ENCODE measurements at places on chromosomes 5 and 9.

GRCh38 chr5:58439094-58439644, 20.7 kb downstream of the PLK2 start:
- DNase-seq: no peak

GRCh38 chr5:173891308-173892116, 3.4 kb downstream of the CPEB4 start:
- peak; percentile 22 for DNase-seq

DNA sequence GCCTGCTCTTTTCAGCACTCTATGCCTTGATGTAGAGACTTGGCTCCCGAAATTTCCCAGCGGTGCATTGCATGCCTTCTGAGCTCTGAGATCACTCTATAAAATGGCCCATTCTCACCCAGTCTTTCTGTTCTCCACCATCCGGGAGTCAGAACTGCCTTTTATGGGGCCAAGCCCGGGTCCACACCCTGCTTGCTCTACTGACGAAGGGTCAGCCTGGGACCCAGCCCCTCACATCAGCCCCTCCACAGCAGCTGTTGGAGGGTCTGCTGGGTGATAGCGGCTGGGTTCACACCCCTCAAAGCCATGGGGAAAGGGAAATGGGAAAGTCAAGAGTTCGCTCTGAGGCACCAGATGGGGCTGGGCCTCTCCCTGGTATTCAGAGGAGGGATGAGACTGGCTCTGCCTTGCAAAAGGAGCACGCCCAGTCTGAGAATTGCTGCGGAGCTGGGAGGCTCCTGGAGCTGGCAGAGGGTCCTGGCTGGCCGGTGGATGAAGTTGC, 66.0 kb upstream of the ORM1 start:
- DNase-seq: no peak

- DNase-seq: peak; percentile 89
Observed at GRCh38 chr5:139262742-139263445, 30.6 kb upstream of the MATR3 start.

- no peak for DNase-seq
Observed at GRCh38 chr9:77679088-77679487, 31.0 kb upstream of the GNA14 start.

DNA sequence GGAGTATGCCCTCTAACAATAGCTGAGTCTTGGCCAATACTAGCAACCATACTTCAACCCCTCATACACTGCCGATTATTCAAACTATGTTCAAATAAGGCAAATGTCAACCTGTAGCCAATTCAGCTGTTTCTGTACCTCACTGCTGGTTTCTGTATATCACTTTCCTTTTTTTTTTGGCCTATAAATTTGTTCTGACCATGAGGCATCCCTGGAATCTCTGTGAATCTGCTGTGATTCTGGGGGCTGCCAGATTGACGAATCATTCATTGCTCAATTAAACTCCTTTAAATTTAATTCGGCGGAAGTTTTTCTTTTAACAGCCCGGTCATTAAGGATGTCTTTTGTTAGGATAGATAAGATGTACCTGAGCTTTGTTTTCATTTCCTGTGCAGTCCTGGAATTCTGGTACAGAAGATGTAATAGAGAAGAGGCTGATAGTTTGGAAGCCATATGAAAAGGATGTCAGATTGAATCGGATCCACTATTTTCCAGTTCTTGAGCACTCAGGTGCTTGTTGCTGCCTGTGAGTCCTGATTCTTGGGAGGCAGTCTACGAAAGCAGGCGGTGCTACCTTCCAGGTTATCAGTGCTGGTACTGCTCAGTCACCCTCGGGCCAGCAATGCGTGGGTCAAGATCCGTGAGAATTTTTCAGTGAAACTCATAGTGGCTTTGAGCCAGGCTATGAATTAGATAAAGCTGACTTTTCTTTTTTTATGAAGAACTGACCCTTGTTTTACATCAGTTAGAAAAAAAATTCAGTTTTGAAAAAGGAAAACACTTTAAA, 106.2 kb upstream of the TUT7 start:
- no peak for DNase-seq

- DNase-seq: no peak
Observed at GRCh38 chr9:123727332-123727731, 202.6 kb downstream of the DENND1A start.

GRCh38 chr5:166441-167372, 24.6 kb upstream of the LRRC14B start:
- DNase-seq: no peak

- DNase-seq: peak; percentile 97
Observed at GRCh38 chr9:6681147-6681956, 35.8 kb upstream of the GLDC start.

DNA sequence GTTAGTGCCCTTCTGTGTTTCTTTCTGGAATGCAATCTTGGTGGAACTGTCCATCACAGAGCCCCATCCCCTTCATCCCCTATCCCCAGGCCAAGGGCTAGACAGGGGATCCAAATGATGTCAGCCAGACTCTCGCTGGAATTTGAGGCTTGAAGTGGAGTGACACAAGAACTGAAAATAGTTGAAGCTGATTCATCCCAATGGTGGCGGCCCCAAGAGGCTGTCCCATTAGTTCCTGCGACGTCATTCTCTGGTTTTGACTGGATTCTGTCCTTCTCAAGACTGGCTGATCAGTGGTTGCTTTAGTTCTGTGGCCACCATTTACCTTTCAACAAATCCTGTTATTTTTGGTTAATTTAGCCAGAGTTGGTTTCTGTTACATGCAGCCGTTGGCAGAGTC, 59.9 kb downstream of the SUB1 start:
- DNase-seq: no peak

- no peak for DNase-seq
Observed at GRCh38 chr9:89986190-89986589, 381.4 kb downstream of the GADD45G start.

GRCh38 chr5:3736466-3736865, 140.8 kb downstream of the IRX1 start:
- DNase-seq: no peak

Measured in midbrain (tissue), 1 donor.